ENCODE measurements at places on chromosomes 12 and 14.

DNA sequence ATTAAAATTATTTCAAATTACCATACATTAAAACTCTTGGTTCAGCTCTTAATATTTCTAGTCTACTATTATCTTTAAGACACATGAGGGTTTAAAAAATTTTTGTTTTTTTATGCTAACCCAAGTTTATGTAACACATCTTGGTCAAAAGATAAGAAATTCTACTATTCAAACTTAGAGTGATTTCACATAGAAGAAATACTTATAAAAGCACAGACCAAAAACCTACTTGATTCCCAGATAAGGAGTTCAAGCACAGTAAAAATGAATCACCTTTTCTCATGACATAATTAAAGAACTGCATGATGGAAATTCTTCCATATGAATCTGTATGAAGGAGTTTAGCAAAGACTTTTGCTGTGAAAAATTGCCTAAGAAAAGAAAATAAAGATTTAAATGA, 13.9 kb downstream of the PPP2R3C start:
- DNase-seq = no peak

DNA sequence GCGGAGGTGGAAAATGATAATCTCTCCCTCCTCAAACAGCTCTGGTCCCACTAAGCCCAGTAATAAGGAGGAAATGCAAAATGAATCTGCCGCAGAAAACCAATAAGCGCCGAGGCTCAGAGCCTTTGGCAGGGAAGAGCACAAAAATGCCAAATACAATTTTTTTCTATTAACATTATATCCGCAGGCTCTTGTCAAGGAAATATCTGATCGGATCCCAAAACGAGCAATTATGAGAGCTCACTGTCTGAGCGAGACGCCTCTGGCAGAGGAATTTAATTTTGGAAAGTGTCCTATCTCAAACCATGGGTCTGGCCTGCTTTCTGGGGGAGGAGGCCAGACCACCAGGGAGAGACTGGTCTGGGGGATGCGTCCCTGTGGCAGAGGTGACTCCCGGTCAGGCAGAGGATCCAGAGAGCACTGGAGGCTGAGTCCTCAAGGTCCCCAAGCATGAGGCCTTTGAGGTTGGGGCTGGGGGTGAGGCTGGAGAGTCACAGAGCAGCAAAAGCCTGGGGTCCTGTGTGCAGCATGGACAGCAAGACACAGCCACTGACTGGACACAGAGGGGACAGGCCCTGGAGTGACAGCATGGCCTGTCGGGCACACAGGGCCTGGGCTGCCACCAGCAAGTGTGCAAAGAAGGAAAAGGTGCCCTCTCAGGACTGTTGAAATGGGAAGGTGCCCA, 342.8 kb upstream of the SFSWAP start:
- no peak for DNase-seq

GRCh38 chr12:56476972-56477432, 8.6 kb downstream of the SPRYD4 start:
- DNase-seq = no peak

- DNase-seq = no peak
Measured at GRCh38 chr14:99181241-99181640, 90.8 kb downstream of the BCL11B start.

- no peak for DNase-seq
Measured at GRCh38 chr12:56684745-56685359, 3.2 kb downstream of the PTGES3 start.

DNA sequence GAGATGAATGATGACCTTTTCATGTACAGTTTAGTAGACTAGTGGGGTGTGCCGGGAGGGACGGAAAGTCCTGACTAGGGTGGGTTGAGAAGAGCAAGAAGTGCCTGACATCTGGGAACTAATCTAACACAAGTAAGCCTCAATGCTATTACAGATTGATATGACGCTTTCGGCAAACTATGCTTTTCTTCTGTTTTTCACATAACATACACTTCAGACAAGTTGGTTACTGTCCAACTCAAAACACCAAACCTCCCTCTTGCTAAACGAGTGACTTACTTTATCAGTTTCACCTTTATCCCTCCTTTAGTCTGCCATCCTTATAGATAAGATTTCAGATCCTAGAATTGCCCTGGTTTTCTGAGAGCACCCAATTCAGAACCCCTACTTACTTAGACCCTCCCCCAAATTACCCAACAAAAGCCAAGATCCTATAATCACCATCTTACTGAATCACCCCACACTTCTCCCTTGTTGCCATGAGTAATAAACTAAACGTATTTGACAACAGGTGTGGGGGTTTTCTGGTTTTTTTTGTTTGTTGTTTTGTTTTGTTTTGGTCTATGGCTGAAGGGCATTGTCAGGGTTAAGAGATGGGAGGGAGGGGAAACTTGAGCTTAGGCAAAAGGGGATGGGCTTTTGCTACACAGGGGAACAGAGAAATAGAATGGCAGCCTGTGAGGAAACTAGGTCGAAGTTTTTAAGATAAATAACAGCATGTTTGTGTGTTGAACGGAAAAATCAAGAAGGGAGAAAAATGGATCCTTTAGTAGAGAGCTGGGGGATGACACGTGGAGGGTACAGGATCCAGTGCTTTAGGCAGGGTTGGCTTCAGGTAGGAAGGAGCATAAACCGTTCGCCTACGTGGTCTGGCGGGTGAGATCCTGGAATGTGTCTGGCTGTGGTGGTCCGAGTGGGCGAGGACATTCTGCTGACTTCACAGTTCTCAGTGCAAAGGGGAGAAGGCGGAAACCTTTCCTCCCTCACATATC, 6.1 kb upstream of the PSMA3 start:
- no peak for DNase-seq

DNA sequence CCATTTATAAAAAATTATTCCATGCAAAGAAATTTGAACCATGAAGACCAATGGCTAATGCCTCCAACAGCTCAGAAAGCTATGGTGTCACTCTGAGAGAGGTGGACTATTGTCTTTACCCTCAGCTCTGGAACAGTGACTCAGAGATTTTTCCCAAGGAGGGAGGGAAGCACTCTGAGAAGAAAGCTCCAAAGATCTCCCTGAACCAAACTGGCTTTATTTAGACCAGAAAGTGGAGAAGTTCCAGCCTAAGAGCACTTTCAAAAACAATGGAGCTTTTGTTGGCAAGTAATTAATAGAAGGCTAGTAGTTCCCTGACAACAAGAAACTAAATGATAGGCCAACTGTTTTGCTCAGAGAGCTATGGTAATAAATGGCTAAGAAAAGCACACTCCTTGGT, 599.9 kb upstream of the MDGA2 start:
- no peak for DNase-seq

GRCh38 chr12:117013726-117014125, 85.5 kb downstream of the TESC start:
- no peak for DNase-seq

DNA sequence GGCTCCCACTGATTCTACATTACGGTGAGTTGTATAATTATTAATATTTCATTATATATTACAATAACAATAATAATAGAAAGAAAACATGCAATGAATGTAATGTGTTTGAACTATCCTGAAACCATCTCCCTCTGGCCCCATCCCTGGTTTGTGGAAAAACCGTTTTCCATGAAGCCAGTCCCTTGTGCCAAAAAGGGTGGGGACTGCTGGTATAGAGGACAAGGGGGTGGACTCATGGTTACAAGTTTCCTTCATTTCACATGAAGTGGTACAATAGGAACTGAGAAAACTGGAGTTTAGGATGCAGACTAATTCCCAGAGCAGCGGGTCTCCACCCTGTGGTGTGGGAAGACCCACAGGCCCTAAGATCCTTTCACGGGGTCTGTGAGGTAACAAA, 3.0 kb upstream of the C1RL start:
- no peak for DNase-seq

DNA sequence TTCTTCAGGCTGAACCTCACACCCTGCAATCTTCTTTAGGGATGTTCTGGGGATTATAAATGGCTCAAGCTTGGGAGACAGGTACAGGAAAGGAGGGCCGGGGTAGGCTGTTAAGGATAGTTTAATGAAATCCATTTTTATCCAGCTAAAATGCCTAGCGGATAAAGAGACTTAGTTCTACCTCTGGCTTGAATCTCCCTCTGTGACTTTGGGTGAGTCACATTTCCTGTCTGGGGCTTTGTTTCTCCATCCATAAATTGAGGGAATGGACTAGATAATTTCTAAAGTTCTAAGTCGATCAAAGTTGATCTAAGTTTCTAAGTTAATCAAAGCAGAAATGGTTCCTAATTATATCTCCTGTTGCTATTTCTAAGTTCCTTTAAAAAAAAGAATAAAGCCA, 319.6 kb upstream of the E2F7 start:
- no peak for DNase-seq

GRCh38 chr14:74048281-74048680, 29.1 kb downstream of the BBOF1 start:
- no peak for DNase-seq

Measured in stimulated activated CD8-positive, alpha-beta memory T cell treated with anti-CD3 and anti-CD28 coated beads, Interleukin-4, amount 100 ng/mL, for 1 hour (primary cell).